ENCODE measurements at places on chromosomes 11 and 22.

- no peak for DNase-seq
Measured at GRCh38 chr11:133821776-133822175, 23.5 kb downstream of the SPATA19 start.

DNA sequence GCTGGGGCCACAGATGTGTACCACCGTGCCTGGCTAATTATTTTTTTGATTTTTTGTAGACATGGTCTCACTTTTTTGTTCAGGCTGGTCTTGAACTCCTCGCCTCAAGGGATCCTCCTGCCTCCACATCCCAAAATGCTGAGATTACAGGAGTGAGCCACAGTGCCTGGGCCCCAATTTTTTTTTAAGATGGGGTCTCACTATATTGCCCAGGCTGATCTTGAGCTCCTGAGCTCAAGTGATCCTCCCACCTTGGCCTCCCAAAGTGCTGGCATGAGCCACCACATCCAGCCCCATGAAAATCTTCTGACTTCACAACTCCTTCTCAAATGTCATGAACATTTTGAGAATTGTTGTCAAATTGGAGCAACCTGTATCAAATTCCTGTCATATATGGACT lies 2.3 kb upstream of the ANKRD54 start:
- DNase-seq, result no peak

GRCh38 chr11:70031631-70032469 lies 46.3 kb upstream of the ANO1 start:
- DNase-seq, result no peak

DNA sequence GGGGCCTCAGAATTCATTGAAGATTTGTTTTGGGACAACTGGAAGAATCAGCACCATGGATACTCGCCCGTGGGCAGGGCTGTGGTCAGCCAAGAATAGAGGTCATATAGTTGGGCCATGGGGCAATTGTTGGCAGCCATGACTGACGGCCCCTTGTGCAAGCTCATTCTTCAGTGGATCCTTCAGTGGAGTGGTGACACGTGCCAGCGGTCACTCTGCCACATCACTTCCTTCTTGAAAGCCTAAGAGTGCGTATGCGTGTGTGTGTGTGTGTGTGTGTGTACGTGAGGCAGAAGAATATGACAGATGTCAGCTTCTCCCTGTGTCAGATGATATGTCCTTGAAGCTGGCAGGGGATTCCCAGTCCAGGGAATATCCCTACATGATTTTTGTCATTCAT lies 1.8 kb upstream of the IL18BP start:
- no peak for DNase-seq

DNA sequence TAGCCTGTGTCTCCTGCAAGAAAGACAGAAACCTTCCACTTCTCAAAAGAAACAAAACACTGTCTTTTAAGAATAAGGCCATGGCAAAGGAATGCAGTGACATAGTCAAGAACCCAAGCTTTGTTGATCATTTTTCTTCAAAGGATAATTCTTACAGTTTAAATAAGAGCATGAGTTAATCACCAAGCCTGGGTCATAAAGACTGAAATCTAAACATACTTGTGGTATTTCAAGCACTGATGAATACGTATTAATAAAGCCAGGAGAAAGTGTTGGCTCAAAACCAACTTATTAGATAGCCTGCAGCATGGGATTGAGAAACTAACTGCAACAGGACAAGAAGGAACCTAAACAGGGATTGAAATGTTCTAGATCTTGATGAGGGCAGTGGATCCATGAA lies 143.3 kb upstream of the MTNR1B start:
- no peak for DNase-seq

- no peak for DNase-seq
Measured at GRCh38 chr22:46055911-46056545, 79.1 kb upstream of the WNT7B start.

DNA sequence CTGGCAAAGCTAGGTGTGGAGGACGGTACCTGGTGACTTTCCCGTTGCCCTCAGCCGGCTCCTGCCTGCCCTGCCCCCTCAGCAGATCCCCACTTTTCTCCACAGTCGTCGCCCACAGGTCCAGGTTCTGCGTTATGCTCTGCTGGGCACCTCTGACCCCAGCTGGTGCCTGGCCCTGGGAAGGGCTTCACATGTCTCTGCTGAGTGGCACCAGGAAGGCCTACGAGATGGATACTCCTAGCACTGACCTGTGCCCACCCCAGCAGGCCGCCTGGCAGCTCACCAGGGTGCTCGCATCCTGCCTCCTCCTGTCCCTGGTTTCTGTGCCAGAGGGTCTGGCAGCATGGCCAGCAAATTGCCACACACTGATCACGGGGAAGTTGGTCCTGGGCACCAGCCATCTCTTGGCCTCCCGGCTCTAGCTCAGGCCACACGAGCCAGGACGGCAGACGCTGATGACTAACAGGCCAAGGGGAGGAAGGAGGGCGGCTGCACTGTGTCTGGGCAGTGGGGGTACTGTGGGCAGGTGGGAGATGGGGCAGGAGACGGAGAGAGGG lies 13.8 kb downstream of the CARS1 start:
- no peak for DNase-seq

GRCh38 chr11:42779555-42779954 lies 532.2 kb upstream of the API5 start:
- no peak for DNase-seq

- no peak for DNase-seq
Measured at GRCh38 chr11:76568139-76568538, 102.4 kb downstream of the LRRC32 start.

DNA sequence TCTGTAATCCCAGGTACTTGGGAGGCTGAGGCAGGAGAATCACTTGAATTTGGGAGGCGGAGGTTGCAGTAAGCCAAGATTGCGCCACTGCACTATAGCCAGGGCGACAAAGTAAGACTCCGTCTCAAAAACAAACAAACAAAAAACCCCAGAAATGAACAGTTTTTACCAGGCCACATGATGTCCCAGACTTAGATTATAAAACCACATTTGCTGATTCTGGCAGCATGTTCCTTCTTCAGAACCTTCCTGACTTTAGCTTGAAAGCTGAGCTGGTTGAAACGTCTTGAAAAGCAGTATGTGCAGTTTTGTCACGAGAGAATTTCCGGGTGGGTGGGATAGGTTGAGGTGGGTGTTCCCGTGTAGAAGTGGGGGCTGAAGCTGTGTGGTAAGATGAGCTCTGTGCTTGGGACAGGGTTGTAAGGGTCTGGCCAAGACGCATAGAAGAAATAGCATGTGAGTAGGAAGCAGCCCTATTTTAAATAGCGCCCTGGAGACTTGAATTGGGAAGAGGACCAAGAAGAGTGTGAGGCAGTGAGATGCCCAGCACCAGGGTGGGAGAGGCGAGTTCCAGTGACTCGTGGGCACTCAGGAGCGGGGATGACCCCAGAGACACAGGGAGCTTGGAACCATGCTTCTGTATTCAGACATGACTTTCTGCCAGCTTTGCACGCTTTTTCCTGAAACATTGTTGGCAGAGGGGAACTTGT lies 7.6 kb downstream of the AP2A2 start:
- no peak for DNase-seq

DNA sequence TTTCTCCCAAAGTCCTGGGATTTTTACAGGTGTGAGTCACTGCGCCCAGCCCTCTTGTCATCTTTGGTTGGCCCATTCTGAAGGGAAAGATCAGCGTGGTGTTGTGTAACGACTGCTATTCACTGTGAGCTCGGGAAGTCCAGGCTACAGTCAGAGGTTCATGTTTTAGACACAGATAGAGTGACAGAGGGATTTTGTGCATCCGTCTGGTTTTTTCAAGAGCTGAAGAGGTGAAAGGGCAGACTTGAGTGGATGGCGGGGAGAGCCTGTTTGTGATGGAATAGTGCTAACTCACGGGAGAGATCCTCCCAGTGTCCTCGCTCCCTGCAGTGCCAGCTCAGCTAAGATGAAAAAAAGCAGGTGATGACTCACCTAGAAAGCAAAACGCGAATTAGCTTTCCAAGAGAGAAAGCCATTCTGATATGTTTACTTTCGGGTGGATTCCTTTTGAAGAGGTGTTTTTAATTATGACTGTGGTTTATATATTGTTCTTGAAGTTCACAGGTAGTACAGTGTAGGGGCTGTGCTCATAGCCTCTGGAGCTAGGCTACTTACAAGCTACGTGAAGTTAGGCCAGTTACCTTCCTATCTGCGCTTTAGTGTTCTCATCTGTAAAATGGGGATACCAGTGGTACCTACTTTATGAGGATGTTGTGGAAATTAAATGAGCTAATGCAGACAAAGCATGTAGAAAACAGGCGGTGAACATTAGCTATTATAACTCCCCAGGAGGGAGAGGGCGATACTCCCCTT lies 67.2 kb downstream of the C11orf91 start:
- no peak for DNase-seq

- no peak for DNase-seq
Measured at GRCh38 chr22:23563111-23563510, 17.0 kb downstream of the IGLL1 start.

DNA sequence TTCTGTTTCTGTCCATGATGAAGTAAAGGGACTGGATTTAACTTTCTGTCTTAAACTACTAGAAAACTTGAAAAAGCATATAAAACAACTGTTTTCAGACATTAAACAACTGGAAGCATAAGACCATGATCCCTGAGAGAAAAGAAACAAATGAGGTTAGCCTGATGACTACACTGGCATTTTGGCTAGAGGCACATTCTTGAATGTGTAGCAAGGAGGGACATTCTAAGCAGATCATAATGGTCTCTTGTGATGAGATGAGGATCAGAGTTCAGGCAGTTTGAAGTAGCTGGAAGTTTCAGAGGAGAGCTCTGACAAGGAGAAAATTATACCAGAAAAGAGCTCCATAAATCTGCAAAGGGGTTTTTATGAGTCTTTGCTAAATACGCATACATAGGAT lies 75.4 kb downstream of the AASDHPPT start:
- DNase-seq, result no peak

DNA sequence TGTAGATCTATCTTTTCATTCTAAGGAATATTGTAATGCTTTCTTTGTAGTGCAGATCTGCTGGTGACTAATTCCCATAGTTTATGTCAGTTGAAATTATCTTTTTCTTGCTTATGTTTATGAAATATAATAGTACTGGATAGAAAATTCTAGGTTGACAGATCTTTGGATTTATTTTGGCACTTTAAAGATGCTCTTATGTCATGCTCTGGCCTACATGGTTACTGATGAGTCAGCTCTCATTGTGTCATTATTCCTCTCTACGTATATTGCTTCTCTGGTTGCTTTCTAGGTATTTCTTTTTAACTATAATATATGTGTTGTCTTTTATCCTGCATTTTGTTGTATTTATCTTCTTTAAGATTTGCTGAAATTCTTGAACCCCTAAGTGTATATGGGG lies 955.5 kb upstream of the CHORDC1 start:
- no peak for DNase-seq

DNA sequence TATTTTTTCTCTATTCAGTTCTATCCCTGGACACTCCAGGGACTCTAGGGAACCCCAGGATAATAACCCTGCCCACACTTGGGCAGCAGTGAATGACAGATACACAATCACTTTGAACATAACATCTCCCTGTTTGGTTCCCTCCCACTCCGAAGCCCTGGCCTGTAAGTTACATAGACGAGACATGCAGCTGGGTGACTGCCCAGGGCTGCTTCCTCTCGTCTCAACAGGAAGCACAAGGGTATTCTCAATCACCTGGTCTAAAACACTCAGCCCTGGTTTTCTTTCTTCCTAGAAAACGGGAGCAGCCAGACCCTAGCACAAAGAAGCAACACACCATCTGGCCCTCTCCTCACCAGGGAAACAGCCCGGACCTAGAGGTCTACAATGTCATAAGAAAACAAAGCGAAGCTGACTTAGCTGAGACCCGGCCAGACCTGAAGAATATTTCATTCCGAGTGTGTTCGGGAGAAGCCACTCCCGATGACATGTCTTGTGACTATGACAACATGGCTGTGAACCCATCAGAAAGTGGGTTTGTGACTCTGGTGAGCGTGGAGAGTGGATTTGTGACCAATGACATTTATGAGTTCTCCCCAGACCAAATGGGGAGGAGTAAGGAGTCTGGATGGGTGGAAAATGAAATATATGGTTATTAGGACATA lies 19.4 kb downstream of the LAYN start:
- DNase-seq, result no peak

- no peak for DNase-seq
Measured at GRCh38 chr11:126695293-126695692, 305.3 kb downstream of the KIRREL3 start.

DNA sequence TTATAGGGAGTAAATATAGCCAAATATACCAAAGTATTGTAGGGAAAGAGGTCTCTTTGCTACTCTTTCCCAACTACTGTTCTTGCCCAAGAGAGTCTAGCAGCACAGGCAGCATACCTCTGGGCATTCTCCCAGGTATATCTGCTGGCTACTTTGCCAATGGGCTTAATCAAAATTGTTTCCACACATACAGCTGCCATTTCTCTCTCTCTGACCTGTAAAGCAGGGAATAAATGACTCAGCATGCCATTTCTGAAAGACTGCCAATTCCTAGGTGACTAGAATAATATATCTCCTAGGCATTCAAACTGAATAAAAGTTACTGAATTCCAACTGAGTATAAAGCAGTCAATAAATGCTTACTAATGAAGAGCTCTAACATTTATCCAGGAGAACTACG lies 44.6 kb downstream of the RDX start:
- no peak for DNase-seq

- no peak for DNase-seq
Measured at GRCh38 chr11:78938971-78939370, 364.3 kb upstream of the NARS2 start.

- DNase-seq, result no peak
Measured at GRCh38 chr22:30290342-30291057, 1.2 kb upstream of the CASTOR1 start.

DNA sequence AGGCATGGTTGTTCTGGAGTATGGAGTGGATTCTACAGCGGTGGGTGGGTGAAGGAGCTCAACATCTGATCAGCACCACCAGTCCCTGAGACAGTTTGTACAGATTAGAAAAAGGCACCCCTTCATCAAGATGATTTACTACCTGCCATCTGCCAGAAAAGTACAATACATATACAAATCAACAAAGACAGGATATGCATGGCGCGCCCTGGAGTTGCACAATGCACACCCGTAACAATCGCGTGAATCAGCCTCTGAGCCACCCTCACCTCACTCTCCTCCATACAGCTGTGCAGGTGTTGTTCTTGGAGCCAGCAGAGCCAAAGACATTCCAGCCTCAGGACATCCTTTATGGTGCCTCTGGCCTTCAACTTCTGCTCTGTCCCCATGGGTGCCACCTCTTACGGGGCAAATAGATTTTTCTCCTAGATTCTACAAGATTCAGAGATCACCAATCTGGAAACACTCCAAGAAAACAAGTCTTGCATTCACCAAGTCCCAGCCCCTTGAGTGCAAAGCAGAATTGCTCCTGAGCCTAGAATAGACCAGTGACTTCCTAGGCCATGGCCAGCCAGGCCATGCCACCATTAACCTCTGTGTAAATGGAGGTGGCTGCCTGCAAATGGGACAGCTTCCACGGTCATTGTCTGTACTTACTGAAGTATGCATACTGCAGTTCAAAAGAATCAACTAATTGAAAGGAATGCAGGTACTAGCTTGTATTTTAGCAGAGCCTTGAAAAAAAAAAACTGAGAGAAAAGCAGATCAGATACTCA lies 490.9 kb downstream of the SOX6 start:
- DNase-seq, result no peak

GRCh38 chr11:73384531-73384871 lies 8.3 kb downstream of the RELT start:
- DNase-seq, result no peak

- DNase-seq, result no peak
Measured at GRCh38 chr11:84260862-84261261, 974.7 kb upstream of the CCDC90B start.
